NCI-H2029 treated with DMSO at 0.1 percent for 48 hours (cell line): ENCODE measurements at places on chromosomes 7 and 10.

DNA sequence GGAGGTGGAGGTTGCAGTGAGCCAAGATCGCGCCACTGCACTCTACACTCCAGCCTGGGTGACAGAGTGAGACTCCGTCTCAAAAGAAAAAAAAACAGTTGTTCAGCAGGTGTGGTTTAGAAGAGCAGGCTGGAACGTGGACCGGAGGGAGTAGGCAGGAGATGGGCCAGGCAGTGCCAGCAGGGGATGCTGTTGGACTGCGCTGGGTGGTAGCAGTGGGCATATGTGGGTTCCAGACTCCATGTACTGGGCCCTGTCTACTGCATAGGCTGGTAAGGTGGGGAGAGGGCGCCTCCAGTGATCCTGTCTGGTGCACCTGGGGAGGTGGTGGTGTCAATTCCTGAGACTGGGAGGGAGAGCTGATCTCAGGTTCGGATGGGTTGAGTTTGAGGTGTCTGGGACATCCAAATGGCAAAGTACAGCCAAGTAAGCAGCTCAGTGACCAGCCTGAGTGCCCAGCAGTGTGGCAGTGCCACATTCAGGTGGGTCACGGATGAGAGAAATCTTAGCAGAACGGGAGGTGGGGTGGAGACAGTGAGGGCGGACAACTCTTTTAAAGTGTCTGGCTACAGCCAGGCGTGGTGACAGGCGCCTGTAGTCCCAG is 25.9 kb downstream of the SFXN4 start:
- DNase-seq: no peak

GRCh38 chr10:70233939-70234300 is 691 bp upstream of the PPA1 start:
- DNase-seq: no peak

- DNase-seq: no peak
Measured at GRCh38 chr7:133837224-133837623, 289.9 kb upstream of the LRGUK start.

- no peak for DNase-seq
Measured at GRCh38 chr10:56469482-56469881, 108.4 kb upstream of the ZWINT start.

DNA sequence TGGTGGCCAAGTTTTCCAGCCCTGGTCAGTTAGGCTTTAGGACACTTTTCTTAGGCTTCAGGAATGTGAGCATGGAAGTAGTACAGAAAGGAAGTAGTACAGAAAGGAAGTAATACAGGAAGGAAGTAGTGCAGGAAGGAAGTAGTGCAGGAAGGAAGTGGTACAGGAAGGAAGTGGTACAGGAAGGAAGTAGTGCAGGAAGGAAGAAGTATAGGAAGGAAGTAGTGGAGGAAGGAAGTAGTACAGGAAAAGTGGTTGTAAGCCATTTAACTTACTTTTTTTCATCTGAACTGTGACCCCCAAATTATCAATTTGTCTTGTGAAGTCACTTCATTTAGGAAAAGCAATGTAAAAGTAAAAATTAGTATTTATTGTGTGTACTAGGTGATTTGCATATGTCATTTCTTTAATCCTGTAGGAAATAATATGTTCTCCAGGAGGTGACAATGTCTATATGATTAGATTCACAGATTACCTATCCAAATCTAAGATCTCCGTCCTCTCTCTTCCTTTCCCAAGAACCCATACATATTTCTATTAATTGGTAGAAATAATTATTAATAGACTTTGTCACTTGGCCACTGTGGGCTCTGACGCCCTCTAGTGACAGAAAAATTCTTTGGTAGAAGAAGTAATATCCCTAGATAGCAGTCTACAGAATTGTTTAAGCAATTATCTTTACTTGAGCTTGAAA is 3.9 kb upstream of the FAS start:
- DNase-seq: no peak

- DNase-seq: no peak
Measured at GRCh38 chr7:13099154-13099795, 411.8 kb downstream of the ARL4A start.

GRCh38 chr7:135074096-135074495 is 73.8 kb upstream of the TMEM140 start:
- no peak for DNase-seq

DNA sequence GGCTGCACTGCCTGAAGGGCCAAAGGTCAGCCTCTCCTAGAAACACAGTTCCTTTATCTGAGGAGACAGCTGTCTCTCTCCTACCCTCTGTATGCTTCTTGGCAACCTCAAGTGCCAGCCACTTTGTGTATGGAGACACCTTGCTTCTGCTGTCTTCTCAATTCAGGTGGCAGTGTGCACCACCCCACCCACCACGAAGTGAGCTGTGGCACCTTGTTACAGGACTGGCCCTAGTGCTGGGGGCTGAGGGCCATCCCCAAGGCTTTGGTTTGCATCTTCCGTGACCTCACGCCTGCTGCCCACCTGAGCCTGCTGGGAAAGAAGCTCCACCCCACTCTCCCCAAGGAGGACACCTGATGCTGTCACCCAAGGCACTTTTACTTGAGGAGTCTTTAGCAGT is 47.1 kb upstream of the LRRC4 start:
- DNase-seq: no peak

DNA sequence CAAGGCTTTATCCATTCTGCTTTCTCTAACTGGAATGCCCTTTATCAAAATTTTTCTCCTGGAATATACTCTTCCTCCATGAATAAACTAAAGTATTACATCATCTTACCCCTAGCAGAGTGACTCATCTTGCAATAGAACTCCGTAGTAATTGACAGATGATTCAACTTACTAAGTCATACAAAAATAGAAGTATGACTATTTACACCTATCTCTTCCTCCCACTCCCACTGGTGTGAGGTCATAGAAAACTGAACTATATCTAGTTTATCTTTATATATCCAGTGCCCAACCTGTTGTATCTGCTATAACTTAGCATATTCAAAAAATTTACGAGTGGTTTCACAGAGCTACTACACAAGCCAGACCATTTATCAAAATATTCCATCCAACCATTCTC is 26.1 kb downstream of the ABCB1 start:
- no peak for DNase-seq

DNA sequence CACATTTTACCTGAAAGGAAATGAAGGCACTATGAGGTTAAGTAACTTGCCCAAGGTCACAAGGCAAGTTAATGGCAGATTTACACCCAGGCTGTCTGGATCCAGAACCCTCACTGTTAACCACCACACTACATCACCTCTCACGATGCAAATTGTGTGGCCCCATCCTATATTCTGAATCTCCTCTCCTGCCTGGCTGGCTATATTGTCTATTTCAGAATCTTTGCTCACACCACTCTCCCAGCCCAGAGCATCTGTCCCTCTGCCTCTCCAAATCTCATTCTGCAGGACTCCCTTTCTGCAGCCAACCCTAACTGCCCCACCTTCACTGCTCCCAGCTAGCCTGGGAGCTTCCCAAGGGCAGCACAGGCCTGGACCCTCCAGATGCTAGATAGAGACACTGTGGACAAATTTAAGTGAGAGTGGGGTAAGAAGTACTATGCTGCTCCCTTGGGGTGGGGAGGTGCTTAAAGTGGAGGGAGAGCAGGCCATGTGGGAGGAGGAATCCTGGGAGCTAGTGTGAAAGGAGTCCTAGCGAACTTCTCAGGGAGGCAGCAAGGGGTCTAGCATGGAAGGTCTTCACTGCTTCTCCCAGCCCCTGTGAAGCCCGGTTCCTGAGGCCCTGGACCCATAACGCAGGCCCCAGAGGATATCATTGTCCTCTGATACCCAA is 786 bp downstream of the CUEDC2 start:
- DNase-seq: no peak

DNA sequence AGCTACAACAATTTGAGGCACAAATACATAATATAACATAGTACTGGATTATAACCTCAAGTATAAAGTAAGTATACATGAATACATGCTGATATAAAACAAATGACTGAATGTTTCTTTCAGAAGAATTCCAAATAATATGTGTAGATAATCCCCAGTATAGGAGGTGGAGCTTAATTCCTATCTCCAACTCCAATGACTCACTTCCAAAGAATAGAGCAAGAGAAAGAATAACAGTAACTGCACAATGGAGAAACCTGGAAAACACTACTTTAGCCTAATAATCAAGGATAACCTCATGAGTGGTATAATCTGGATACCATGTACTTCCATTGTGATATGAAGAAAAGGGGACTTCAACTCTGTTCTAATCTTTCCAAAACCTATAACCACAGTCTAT is 13.7 kb upstream of the SEMA3C start:
- DNase-seq: no peak

GRCh38 chr7:158356454-158356853 is 231.2 kb downstream of the PTPRN2 start:
- DNase-seq: no peak

GRCh38 chr10:43116596-43116995 is 21.6 kb upstream of the CSGALNACT2 start:
- no peak for DNase-seq

- DNase-seq: no peak
Measured at GRCh38 chr7:152663148-152663740, 12.7 kb downstream of the XRCC2 start.

- no peak for DNase-seq
Measured at GRCh38 chr10:118054383-118054782, 7.6 kb upstream of the RAB11FIP2 start.

GRCh38 chr10:22630234-22631174 is 83.9 kb downstream of the PIP4K2A start:
- DNase-seq: no peak
